Epithelial cell of alveolus of lung (primary cell): ENCODE measurements at places on chromosomes 1 and 21. TPM values are rescaled to one million over a fixed set of nuclear protein-coding genes. Genes with fewer than 3 reads are reported as not detected.

SELP gene
- total RNA-seq = not detected in 2 replicates

LPAR3 gene
- total RNA-seq = 1.9 and 28.6 TPM in 2 replicates

ACTN2 gene
- 1.6 TPM in 1 of 2 replicates, not detected in the other for total RNA-seq

IFI16 gene
- 68.1 and 161 TPM in 2 replicates for total RNA-seq
